GM12864 (cell line): ENCODE measurements at places on chromosomes 2 and 18.

GRCh38 chr2:73177645-73178255, 24.6 kb upstream of the NOTO start:
- DNase-seq, result no peak

GRCh38 chr2:85674417-85674816, 6.4 kb upstream of the SFTPB start:
- DNase-seq, result no peak

GRCh38 chr2:109017017-109017416, 28.0 kb upstream of the EDAR start:
- no peak for DNase-seq

DNA sequence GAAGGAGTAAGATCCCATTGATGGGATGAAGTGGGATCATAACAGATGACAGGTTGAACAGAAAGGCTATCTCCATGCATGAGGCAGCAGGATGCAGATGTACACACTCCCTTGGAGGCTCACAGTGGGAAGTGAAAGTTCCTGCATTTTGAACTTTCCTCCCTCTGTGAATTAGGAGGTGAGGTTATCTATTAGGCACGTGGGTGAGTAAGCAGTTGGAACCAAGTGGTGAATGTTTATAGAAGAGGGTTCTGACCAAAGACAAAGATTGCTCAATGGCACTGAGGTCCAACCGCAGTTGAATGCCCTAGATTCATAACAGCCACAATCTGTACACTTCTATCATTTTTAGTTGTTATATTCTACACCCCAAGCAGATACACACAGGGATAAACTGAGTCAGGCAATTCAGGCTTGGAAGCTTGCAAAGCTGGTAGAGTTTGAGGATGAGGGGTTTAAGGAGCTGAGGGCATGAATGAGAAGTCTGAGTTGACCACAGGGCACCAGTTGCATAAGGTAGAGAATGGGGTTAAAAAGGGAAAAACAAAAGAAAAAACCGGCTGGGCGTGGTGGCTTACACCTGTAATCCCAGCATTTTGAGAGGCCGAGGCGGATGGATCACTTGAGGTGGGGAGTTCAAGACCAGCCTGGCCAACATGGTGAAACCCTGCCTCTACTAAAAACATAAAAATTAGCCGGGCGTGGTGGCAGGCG, 7.1 kb upstream of the KCMF1 start:
- no peak for DNase-seq
